ENCODE measurements at places on chromosomes 3 and 15. TPM values are rescaled to one million over a fixed set of nuclear protein-coding genes. Genes with fewer than 3 reads are reported as not detected.

Gene SLC12A1
- total RNA-seq = not detected

Gene TNIK
- total RNA-seq = 0.16 TPM

Gene RASGRP1
- not detected for total RNA-seq

GRCh38 chr3:52471371-52472238, 16.2 kb downstream of the NISCH start:
- no peak for DNase-seq

- no peak for DNase-seq
Measured at GRCh38 chr3:188279502-188280335, 125.8 kb downstream of the LPP start.

DNA sequence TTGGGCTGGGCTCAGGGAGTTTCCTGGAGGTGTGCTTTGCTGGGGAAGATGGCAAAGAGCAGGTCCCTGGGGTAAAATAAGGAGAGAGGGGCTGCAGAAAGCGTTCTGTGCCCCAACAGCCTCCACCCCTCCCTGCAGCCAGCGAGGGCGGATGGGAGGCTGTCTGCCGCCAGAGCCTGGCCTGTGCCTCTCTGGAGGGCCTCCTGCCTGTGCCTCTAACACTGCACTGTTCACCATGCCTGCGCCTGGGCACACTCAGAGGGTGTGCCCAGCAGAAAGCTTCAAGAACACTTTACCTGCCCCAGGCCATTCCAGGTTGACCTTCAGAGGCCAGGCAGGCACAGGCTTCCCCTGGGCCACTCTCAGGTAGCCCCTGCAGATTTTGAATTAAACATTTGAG, 77.7 kb upstream of the KLF13 start:
- no peak for DNase-seq

- peak; percentile 13 for DNase-seq
Measured at GRCh38 chr15:30030345-30030744, 52.4 kb upstream of the GOLGA8J start.

Measured in SJSA1 (cell line).